ENCODE measurements at places on chromosomes 7 and 10.
A peak's percentile ranks its signal among the peaks of the same experiment; 100 is the strongest.

GRCh38 chr10:108901781-108902618 is 1021.3 kb downstream of the XPNPEP1 start:
- no peak for DNase-seq

DNA sequence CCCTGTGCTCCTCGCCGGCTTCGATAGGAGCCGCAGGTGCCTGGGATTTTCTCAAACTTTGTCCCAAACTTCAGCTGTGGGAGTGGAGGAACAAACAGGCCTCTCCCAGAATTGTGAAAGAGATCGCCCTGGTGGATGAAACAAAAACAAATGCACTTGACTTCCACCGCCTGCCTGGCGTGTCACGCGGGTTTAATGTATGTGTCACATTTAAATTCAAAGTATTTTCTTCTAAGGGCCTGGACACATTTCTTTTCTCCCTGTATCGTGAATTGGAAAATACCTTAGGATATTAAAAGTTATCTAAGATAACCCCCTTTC is 694 bp upstream of the WASL start:
- no peak for DNase-seq

DNA sequence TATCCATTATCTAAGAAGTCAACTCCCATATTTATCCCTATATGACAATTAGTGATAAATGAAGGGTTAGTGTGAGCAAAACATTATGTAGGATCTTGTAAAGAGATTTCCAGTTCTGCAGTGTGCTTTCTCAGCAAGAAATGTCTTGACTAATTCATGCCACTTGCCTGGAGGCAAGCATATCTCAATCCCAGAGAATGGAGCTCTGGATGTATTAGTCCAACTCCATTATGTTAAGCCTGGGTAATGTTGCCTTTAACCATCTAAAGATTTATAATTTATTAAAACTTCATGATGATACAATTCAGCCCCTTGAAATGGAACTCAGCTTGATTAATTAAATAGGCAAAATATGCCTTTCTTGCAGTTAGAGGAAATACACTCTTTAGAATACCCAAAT is 1079.9 kb upstream of the LRRTM3 start:
- no peak for DNase-seq

GRCh38 chr10:113569576-113569975 is 16.7 kb downstream of the HABP2 start:
- DNase-seq = no peak

- DNase-seq = no peak
These were observed 129.1 kb upstream of the ITGB1 start for GRCh38 chr10:33087152-33087551.

- no peak for DNase-seq
These were observed 6.4 kb downstream of the UBTD1 start for GRCh38 chr10:97505152-97505551.

DNA sequence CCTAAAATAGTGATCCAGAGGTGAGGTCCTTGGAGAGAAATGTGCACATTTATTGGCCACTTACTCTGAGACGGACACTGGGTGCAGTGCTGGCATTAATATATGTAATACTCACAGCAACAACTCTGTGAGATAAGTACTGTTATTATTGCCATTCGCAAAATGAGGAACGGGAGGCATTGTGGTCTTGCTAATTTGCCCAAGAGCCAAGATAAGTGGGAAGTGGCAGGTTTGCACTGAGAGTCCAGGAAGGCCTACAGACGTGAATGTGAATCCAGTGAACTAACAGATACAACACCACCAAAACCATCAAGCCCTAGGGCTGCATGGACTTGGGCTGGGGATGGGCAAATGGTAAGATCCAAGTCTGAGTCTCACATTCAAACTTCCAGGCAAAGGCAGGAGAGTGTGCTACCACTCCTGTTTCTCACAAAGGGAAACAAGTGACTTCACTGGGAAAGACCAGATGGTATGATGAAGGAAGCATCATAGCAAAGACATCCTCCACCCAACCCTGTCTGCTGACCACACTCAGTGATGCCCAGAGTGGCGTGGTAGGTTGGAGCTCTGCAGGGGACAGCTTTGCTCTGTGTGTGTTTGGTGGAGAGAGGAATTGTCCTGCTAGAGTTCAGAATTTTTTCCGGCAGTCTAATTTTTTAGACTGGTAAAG is 19.2 kb downstream of the TMEM273 start:
- DNase-seq = no peak

DNA sequence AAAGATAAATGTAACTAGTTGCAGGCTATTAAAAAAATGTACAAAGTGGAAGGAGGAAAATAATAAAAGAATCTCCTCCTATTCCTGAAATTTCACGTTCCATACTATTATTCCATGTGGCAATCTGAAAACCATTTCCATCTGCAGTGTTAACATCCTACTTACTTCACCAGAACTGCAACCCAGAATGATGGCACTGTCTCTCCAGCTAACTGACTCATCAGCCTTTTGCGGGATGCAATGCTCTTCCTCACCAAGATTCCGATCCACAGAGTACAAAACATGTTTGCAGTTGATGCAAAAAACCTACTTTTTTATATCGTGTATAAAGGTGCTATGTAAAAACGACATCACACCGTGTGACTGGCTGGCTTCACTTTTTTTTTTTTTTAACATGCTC is 50.8 kb downstream of the ESYT2 start:
- no peak for DNase-seq

DNA sequence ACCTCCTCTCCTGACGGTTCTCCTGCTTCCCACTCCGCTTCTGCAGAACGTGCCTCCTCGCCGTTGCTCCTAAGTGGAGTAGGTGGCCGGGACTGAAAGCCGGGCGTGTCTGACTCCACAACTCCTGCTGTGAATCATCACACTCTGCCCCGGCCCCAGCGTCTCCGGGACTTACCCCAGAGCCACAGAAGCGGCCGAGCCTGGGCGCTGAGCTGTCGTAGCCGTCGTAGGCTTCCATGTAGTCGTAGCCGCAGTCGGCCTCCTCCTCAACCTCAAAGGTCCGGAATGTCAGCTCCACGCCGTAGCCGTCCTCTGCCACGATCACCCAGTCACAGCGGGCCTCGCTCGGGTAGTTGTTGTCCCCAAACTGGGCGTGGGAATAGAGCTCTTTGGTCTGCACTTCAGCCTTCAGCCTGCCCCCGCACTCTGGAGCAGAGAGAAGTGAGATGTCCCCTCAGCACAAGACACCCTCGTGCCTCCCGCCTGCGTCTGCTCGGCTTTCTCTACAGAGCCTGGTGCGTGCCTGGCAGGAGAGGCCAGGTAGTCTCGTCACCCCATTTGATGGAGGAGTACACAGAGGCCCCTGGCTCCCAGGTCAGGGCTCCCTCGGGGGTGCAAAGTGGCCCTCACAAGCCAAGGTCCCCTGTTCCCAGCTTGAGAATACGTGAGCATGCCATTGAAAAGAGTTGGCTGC is 11.2 kb upstream of the OPALIN start:
- no peak for DNase-seq

DNA sequence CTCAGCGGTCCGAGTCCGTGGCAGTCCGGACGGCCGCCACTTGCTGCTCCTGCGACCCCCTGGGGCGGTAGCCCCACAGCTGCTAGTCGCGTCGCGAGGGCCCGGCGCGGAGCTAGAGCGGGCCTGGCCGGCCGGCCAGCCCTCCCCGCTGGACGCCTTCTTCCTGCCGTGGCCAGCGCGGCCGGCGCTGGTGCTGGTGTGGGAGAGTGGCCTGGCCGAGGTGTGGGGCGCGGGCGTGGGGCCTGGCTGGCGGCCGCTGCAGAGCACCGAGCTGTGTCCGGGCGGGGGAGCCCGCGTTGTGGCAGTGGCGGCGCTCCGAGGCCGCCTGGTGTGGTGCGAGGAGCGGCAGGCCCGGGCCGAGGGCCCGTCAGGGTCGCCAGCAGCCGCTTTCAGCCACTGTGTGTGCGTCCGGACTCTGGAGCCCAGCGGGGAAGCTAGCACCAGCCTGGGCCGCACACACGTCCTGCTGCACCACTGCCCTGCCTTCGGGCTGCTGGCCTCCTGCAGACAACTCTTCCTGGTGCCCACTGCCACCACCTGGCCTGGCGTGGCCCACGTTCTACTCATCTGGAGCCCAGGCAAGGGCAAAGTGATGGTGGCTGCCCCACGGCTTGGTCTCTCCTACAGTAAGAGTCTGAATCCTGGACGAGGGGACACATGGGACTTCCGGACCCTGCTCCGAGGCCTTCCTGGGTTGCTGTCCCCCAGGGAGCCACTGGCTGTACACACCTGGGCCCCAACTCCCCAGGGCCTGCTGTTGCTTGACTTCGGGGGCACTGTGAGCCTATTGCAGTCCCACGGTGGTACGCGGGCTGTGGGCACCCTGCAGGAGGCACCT is 631 bp downstream of the HPS6 start:
- peak; percentile 32 for DNase-seq

GRCh38 chr7:99409192-99409572 is 413 bp downstream of the BUD31 start:
- DNase-seq = no peak

DNA sequence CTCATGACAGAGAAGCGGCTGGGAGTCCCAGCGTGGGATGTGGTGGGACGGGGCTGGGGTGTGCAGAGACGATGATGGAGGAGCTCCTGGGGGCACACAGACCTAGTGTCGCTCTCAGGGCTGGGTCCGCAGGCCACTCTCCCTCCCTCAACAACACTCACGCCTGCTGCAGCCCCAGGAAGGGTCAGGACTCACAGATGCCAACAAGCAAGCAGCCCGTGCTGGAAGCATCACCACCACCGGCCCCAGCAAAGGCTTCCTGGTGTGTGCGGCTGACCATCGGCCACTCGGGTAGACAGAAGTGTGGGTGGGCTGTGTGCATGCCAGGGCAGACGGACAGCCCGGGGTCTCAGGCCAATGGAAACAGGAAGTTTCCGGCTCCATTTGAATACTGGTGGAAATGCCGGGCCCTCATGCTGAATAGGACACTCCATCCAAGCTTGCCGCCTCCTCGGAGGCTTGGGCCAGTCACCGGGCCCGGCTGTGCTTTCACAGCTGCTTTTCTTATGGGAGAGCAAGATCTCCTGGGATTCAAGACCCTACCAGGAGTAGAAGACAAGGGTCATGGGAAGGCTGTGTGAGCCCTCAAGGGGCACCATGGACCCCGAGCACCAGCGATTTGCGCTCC is 178.1 kb downstream of the ELFN1 start:
- DNase-seq = no peak

DNA sequence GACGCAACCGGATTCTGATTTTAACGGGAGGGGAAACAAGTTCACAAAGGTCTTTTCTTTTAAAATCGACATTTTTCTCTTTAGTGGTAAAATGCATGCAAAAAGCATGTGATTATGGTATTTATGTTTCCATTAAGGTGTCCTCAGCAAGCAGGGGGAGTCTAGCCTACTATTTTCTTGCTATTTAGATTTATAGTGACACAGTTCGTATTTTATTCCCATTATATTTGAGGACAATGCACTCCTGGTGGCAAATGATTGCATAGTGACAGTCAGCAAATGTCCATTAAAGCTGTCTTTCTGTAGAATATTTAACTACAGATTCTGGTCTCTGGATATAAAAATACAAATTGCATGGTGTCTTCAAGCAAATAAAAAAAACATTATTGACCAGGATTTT is 554.2 kb downstream of the PARD3 start:
- no peak for DNase-seq

DNA sequence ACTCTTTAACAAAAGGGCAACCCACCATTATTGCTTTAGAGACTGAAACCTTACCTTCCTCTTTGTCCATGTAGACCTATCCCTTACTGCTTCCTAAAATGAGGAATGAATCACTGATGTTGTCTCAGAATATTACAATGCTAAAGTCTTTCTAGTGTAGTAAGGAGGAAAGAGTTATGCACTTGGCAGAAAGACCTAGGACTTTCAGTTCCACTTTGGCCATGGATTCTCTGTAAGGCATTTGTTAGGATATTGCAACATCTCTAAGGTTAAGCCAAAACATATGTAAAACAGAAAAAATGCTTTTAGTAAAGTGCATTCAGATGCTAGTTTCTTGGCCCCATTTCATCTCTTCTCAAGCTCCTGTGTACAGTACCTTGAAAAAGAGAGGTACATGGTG is 230.9 kb downstream of the PARD3 start:
- DNase-seq = no peak

GRCh38 chr10:111323389-111323966 is 246.6 kb downstream of the ADRA2A start:
- no peak for DNase-seq

- DNase-seq = no peak
These were observed 3.8 kb upstream of the DDX50 start for GRCh38 chr10:68897336-68897741.

DNA sequence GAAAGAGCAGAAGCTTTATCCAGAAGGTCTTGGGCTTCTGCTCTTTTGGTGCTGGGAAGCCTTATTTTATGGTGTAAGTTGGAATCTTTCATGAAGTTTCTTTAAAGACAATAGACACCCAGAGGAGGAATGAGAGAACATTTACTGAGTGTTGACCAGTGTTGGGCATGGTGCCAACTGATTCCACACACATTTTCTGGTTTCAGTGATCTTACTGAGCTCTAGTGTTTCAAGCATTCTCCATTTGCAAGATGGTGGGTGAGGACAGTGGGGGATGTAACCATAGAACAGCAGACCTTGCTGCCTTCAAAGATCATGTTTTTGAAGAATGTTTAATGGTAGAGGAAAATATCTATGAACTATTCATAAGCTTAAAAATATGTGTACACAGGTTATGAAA is 114.6 kb downstream of the LRMDA start:
- DNase-seq = no peak

- DNase-seq = peak; percentile 59
These were observed 493 bp downstream of the NT5C2 start for GRCh38 chr10:103192451-103193106.

DNA sequence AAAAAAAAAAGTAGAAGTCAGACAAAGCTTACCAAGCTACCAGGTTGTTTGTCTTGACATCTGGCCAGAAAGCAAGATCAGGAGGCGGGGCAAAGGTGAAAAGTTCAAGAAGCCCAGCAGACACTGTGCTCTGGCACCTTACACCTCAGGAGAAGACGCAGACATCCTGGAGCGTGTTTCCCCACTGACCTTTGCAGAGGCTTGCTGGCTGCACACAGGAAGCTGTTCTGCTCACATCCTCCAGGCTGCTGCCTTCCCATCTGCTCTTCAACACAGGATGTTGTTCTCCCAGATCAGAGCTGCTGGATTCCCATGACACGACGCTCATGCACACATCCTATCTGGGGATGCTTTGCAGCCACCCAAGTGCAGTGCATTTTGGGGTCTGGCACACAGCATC is 174.4 kb upstream of the KIAA1217 start:
- no peak for DNase-seq

GRCh38 chr10:130140425-130140824 is 4.2 kb downstream of the GLRX3 start:
- no peak for DNase-seq

DNA sequence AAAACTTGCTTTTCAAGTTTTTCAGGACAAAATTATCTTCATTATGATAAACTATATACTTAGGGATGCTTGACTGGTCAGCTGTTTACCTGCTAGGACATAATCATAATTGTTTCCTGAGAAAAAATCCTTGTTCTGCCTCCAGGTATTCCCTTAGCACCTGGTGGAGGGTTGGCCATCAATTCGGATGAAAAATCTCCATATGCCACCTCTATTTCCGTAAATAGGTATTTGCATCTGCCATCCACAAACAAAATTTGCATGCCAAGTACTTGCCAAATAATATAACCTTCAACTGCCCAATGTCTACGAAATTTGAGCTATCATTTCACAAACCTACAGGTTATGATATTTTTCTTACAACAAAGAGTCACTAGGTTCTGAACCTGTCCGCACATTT is 126.2 kb downstream of the RNF133 start:
- no peak for DNase-seq
